ENCODE measurements at places on chromosomes 7 and 10. TPM values are rescaled to one million over a fixed set of nuclear protein-coding genes. Genes with fewer than 3 reads are reported as not detected.

DNA sequence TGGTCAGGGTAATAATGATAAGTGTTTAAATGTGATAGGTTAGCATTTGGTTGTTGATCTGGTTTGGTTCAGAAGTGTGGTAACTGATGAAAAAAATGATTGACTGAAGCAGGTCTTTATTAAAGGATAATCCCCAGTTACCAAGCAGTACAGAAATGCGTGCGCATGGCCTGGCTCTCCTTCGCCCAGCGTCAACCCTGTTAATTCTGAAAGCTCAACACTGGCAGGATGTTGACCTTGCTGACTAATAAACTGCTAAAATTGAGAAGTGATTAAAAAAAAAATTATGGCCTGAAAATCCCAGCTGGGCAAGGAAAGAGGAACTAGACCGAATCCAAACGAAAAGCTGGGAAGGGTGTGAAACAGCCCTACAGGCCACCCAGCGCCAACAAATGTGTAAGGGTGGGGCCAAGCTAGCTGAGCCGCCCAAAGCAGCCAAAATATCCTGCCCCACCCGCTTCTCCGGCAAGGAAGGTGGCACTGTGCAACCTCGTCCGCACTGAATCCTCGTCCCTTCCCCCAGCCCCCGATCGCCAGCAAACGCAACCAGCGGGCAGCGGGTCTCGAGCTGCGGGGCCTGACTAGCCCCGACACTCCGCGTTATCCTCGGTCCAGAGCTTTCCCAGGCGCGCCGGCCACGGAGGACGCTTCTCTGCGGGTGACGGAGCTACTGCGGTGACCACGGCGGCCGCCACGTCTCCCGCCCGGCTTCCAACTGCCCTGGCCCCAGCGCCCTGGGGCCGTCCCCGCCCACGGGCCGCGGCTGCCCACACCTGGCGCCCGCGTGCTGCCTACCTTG lies 561 bp downstream of the SHTN1 start:
- no peak for DNase-seq

GRCh38 chr10:88890681-88891381 lies 10.8 kb downstream of the STAMBPL1 start:
- no peak for DNase-seq

GRCh38 chr10:60573336-60573735 lies 183.7 kb upstream of the ANK3 start:
- peak; percentile 39 for DNase-seq

Gene ATRNL1
- 38.8 TPM for polyA plus RNA-seq

Gene LRRC17
- polyA plus RNA-seq = 82.0 TPM

Gene RBM28
- polyA plus RNA-seq = 37.9 TPM

All from left renal pelvis (tissue), 4 donors.